ENCODE measurements at places on chromosomes 2 and 18.

DNA sequence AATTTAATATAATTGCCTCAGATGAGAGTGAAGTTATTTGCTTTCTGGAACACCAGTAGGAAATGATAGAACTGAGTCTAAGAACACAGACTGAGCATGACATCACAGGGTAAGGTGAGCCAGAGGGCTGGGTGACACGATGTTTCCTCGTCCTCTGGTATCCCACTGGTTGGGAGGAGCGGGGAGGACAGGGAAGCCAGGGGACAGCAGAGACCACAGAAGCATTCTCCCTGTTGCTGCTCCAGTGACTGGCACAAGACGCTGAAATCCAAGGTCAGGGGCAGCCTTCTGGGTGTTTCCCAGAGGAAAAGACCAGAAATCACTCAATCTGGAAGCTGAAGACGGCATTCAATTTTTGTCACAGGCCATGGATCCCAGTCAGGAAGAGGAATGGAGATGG lies 363.4 kb upstream of the SOX11 start:
- DNase-seq = no peak

DNA sequence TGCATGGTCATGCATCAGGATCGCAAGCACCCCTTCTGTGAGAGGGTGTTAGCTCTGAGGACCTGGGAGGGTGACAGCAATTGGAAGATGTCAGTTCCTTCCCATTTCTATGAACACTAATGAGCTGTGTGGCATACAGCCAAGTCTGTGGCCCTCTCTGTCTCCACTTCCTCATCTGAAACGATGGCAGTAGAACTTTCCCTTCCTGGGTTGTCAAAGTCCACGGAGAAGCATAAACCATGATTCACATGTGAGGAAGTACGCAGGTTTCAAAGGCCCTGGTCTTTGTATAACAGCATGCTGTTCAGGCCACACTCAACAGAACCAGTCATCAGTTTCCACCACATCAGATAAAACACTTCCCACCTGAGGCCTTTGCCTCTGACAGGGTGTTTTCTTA lies 167.4 kb upstream of the RAB6C start:
- peak; percentile 80 for DNase-seq

DNA sequence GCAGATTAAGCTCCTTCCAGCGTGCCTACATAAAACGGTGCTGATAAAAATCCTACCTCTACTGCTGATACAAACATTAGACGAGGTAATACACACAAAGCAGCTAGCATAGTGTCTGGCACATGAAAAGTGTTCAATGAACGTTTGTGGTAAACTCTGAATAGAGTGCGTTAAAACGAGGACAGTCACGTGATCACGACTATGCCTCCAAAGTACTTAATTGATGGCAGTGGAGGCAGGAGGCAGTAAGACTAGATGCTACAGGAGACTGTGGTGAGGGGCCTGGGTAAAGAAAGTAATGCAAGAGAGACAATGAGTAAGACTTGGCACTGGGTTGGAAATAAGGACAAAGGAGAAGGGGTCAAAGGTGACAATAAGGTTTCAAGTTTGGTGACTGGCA lies 32.1 kb upstream of the LHCGR start:
- DNase-seq = no peak

GRCh38 chr2:166900700-166901099 lies 12.4 kb downstream of the XIRP2 start:
- DNase-seq = no peak

- no peak for DNase-seq
These were observed 5.6 kb downstream of the ARL4C start for GRCh38 chr2:234491281-234491680.

All from ascending aorta (tissue), 2 donors.